Right ventricle myocardium superior (tissue), 1 donor: ENCODE measurements at places on chromosomes 7 and 10. TPM values are rescaled to one million over a fixed set of nuclear protein-coding genes. Genes with fewer than 3 reads are reported as not detected.

DNA sequence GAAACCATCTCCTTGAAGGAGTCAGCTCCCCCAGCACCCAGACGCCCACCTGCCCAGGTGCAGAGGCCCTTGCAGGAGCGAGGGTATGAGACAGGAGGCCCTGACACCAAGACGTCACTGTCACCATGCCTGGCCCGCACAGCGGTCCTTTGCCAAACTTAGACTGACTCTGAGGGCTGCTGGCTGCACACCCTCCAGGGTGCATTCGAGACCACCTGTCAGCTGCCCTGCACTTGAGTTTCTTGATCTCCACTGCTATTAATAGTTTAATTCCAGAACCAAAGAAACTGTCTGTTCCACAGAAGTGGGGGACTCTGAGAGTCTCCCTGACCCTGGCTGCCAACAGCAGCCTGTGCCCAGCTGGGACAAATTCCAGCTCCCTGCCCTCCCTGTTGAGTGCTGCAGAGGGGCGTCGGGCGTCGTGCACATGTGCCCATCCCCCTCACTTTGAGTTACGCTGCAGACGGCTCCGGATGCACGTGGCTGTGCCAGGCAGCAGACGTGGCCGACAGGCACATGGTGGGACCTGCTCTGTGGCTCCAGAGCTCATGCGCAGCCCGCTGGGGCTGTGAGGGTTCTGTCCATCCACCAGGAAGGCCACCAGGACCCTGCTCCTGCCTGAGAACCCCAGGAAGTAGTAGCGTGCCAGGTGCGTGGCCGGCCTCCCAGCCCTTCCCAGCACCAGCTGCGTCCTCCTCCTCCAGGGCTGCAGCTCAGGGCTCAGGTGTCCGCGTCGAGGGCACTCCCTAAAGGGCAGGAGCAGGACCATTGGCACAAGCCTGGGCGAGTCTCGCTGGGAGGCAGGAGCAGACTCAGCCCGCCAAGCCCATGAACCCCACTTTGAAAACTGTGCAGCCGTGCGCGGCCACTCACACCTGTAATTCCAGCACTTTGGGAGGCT lies 24.8 kb downstream of the ELFN1 start:
- DNase-seq, result peak; percentile 47

DNA sequence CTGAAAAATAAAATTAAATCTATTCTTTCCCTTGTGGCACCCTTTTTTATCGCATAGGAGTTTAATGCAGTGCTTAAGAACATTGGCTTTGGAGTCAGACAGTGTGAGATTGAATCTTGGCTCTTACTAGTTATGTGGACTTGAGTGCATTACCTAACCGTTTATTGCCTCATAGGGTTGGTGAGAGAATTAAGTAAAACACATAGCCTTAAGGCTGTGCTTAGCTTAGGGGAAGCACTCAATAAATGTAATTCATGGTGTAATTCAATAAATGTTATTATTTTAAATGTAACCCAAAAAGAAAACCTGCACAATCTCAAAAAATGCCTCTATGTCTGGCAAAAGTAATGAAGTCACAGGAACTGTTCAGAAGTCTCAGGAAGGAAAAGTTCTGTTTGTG lies 2.7 kb downstream of the STK17A start:
- no peak for DNase-seq

DNA sequence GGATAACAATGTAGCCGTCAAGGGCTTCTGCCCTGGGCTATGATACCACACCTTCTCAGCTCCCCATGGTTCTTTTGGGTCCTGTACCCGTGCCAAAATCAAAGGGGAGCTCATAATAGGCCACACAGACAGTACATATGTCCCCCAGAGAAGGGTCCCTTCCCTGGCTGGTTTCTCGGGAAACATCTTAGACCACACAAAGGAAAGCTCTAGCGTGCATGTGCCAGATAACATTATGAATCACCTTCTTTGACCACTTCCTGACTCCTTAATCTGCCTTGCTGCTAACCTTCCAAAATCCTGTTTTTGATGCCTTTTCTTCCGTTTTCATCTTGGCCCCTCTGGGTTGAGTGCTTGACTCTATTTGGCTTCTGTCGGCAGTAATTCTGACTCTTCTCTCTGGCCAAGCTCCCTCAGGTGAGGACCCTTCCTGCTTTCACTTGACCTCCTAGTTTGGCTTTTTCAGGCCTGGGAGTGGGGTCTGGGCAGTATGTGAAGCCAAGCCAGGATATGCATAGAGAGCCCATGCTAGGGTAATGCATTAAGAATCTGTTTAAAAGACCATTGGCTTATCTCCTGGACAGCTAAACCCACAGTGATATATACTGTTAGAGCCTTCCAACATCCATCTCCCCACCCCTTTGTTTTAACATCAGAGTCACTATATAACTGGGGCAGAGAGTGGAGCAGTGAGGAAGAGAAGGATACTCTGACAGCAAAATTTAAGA lies 84.8 kb downstream of the ANLN start:
- no peak for DNase-seq

GRCh38 chr10:79123547-79123963 lies 54.8 kb downstream of the ZMIZ1 start:
- no peak for DNase-seq

GRCh38 chr7:17535776-17536175 lies 237.3 kb downstream of the AHR start:
- no peak for DNase-seq

EN2 gene
- total RNA-seq, result 0.11 TPM

DNA sequence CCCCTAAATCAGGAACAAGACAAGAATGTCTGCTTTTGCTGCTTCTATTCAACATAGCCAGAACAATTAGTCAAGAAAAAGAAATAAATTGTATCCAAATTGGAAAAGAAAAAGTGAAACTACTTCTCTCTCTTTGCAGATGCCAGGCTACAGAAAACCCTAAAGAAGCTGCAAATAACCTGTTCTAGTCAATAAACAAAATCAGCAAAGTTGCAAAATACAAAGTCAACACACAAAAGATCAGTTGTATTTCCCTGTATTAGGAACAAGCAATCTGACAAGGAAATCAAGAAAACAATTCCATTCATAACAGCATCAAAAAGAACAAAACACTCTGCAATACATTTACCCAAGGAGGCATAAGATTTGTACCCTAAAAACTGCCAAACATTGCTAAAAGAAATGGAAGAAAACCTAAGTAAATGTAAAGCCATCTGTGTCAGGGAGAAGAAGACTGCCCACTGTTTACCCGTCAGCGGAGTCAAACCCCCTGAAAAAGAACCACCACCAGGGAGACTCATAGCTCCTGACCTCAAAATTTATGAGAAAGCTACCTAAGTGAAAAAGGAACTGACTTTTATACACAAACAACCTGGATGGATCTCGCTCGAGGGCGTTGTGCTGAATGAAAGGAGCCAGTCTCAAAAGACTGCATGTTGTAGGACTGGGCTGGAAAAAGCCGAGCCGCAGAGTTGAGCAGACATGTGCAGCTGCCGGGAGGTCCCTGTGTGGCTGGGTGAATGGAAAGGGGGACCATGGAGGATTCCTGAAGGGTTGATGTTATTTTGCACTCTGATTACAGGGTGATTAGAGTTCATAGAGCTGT lies 263.1 kb downstream of the MAD1L1 start:
- DNase-seq, result no peak

CDH23 gene
- 3.7 TPM for total RNA-seq

NPC1L1 gene
- total RNA-seq, result 0.13 TPM

ABCC2 gene
- 0.67 TPM for total RNA-seq

GRCh38 chr10:12269056-12269455 lies 73.1 kb downstream of the CDC123 start:
- DNase-seq, result no peak

CALHM1 gene
- total RNA-seq, result not detected

- no peak for DNase-seq
Measured at GRCh38 chr7:24576171-24577025, 3.1 kb downstream of the PALS2 start.

TAS2R41 gene
- not detected for total RNA-seq

DNA sequence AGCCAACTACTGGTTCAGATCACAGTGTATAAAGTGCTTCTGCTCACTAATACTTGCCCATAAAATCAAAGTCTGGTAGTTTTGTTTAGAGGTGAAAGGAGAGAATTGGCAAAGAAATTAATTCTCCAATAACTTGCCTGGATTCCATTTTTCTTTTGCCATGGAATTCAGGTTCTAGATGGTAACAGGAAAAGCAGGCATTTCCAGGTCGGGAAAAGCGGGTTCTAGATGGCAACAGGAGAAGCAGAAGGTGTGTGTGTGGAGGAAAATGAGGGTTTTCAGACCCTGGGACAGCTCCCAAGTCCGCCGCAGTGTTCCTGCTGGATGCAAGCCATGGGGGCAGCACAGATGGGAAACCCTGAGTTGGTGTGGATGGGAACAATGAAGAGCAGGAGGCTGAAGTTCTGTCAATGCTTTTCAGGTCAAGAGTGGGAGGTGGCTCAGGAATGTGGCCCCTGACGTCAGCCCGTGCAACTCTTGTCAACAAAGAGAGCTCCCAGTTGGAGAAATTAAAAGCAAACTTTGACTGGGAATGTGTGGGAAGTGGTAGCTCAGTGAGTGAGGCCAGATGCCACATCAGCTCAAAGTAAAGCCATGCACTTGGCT lies 696.7 kb downstream of the LRMDA start:
- DNase-seq, result no peak

OR2A14 gene
- total RNA-seq, result not detected

GRCh38 chr10:87671139-87671815 lies 11.6 kb downstream of the PAPSS2 start:
- no peak for DNase-seq

DNA sequence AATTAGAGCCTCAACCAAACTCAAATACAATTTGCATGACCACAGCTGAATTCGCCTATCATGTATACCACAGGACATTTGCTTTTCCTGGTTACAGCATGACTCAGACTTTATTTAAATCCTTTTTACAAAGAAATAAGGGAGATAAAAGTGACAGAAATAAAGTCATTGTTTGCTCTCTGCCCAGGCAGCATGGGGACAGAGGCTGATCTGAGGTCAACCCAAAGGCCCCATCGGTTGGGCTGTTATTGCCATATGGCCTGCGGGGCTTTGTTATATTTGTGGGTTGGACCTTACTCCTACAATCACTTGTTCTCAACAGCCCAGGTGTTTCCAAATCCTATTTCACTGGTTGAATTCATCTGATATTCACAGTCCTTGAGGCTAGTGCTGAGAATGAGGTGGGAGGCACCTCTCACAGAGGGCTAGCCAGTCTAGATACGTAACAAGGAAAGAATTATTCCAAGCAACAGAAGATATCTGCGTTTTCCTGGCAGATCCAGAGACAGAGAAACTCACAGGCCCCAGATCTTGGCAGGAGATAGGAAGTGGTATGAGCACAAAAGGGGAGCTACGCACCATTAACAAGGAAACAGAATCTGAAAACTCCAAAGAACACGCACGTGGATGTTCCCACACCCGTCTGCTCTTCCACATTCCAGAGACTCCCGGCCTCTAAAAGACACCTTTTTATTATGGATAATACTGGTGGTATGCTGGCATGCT lies 117.3 kb downstream of the HIPK2 start:
- no peak for DNase-seq

ANXA8 gene
- 0.24 TPM for total RNA-seq
